ENCODE measurements at places on chromosomes 11 and 22.

- DNase-seq, result no peak
These were observed 99.2 kb downstream of the VPREB1 start for GRCh38 chr22:22343581-22344296.

DNA sequence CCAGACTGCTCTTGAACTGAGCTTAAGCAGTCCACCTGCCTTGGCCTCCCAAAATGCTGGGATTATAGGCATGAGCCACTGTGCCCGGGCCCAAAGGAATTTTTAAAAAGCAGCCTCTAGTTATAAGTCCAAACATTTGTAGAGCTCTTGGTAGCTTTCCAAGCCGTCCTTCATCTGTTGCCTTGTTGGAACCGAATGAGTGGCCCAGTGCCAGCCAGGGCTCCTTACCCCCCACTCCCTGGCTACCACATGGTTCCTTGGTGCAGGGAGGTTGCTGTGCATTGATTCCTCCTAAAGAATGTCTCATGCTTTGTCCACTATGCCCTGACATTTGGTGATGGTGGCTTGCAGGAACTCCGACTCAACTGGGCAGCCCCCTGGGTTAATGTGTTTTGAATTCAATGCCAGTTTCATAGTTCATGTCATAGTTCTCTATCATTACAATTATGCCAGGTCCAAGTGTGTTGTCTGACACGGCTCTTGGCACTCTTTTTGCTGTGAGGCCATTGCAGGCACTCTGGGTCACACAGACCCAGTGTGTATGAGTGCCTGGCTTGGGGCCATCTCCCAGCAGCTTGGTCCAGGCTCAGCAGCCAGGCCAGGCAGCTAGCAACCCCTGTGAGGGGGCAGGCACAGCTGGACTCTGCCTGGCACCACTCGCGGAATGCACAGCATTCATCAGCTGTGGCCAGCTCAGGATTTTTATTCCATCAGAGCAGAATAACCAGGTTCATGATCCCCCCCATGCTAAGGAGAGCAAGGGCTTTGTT is 13.3 kb upstream of the MICALL1 start:
- DNase-seq, result no peak

DNA sequence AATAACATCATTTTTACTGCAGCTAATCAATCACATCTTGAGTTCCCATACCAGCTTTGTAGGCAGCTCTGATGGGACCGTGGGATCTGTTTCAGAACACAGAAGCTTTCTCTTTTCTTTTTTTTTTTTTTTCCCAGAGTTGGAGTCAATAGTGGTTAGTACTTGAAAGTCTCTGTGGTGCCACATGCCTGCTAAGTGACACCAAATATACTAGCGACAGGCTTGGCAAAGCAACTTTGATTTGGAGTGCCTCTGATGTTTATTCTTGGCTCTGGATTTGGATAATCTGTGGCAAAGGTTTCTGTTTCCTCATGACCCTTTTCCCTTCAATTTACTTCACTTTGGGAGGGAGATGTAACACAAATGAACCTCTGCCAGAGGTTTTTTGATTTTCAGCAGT is 681.4 kb upstream of the TENM4 start:
- DNase-seq, result no peak

DNA sequence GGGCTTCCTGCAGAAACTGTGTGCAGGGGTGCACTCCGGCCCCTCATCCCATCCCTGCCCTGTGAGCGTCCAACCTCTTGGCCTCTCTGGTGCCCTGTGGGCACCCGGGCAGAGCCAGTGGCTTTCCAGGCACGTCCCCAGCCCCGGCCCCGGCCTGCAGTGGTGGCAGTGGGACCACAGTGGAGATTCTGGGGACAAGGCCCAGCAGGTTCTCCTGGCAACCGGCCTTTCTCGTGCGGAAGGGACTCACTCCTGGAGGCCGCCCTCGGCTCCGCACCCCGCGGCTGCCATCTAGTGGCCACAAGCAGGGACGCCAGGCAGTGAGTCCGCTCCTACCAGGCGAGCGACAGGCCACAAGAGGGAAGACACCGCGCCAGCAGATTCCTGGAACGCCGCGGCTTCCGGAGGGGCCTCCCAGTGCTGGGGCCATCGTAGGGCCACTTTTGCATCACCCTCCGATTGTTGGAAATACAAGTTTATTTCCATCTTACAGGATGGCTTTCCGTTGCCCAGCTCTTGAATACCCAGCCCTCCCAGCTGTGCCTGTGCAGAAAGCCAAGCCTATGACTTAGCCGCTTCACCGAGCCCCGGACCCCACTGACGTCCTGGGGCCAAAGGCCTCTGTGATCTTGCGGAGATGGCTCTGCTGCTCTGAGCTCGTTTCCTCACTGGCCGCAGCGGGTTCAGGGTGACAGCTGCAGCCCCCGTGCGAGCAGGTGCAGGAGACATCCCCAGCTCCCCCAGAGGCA is 357.3 kb downstream of the CTTN start:
- DNase-seq, result peak; percentile 38

DNA sequence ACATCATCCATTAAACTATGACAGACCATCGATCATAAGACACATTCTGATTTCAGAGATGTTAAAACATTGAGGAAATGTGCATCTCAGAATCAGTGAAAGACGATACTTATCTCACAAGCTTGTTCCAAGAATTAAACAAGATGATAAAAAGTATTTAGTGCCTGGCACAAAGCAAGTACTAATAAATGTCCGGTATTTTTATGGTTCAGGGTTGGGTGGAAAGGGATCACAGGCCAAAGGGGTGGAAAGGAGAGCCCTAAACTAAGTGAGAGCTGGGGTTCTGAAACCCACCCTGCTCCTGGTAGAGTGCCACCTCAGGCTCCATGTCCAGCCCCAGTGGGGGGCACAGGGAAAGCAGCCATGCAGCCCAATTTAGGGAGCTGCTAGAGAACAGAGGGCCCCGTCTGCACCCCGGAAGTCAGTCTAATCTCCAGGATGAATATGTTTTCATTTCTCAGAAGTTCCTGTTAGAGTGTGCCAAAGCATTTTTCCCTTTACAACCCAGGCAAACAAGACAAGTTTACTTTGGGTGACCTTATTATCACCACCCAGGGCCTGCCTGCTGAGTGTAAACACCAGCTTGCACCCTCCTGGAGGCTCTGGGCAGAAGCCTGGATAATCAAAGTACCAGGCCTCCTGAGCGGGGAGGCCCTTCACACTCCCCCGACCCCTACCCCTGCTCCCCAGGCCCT is 3.8 kb upstream of the CREB3L1 start:
- DNase-seq, result no peak

- DNase-seq, result no peak
These were observed 15.7 kb downstream of the DMC1 start for GRCh38 chr22:38554281-38554680.

DNA sequence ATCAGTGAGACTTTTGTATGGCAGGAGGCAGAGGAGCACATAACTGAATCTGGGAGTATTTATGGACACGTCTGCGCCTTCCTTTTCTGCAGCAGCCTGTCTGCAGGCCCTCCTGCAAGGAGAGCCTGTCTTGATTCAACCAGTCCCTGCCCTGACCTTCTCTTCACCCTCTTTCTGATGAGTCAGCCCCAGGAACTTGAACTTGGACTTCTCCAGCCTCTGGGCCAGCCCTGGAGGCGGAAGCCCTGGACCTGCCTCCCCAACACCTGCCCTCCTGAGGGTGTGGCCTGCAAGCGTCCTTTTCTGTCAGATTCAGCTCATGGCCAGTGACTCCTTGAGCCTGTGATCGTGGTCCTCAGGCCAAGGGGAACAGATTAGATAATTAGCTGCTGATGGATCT is 20.0 kb downstream of the DAGLA start:
- no peak for DNase-seq

GRCh38 chr11:13525257-13525656 is 29.5 kb upstream of the PTH start:
- no peak for DNase-seq
